Type B pancreatic cell (in vitro differentiated cells): ENCODE measurements at places on chromosomes 3 and 15. TPM values are rescaled to one million over a fixed set of nuclear protein-coding genes. Genes with fewer than 3 reads are reported as not detected.

Gene MASP1
- 1.6 and 1.7 TPM in 2 replicates for total RNA-seq

DNA sequence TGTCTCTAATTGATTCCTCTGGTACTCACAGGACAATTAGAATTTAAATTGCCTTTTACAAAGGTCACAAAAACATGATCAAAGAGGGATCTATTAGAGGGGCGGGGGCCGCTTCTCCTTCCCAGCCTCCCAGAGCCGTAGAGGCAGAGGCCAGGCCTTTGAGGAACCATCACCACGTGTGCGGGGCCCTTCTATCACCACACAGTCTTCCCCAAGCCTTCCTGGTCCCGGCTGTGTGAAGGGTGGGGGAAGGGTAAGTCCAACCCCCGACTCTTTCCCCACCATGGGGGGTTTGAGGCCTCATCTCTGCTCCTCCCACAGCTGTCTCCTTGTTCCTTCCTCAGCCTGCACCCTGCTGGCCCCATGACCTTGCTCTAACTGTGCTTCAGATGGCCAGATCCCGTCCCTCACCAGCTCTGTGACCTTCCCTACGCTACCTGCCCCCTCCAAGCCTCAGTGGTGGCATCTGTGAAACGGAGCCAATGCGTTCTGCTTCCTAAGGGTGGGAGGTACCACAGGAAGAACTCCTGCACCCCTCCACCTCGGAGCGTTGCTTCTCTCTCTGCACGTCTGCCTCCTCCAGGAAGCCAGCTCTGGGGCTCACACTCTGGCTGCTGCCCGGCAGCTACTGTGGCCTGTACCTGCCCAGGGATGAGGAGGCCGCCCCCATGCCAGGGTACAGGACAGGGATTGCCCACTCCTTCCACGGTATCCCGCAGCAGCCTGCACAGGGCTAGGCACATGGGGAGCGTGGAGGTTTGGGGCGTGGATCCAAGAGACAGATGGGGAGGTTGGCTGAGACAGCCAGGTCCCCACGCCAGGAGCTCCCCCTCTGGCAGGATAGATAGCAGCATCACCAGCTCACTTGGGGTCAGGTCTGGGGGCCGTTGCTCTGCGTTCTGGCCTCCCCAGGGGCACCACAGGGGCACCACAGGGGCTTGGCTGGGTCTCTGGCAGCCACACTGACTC, 83.8 kb downstream of the LINGO1 start:
- no peak for DNase-seq

- DNase-seq = no peak
Observed at GRCh38 chr3:32586356-32586755, 15.7 kb upstream of the DYNC1LI1 start.

- DNase-seq = no peak
Observed at GRCh38 chr15:54599386-54599785, 597.4 kb downstream of the RSL24D1 start.

Gene NUTM1
- not detected in 2 replicates for total RNA-seq

GRCh38 chr3:54837964-54838363, 89.9 kb downstream of the LRTM1 start:
- no peak for DNase-seq

DNA sequence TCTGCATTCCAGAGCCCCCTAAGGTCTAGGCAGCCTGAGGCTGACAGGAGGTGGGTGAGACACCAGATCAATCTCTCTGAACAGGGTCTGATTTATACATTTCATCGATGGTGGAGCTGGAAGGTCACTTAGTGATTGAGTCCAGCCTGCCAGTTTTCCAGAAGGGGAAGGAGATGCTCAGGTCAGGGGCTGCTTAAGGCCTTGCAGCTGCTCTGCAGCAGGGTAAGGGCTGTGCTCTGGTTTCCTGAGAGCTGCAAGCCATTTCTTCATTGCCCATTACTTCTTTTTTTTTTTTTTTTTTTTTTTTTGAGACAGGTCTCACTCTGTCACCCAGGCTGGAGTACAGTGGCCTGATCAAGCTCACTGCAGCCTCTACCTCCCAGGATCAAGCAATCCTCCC, 10.7 kb downstream of the TADA3 start:
- DNase-seq = no peak
